ENCODE measurements at places on chromosomes 1 and 21. TPM values are rescaled to one million over a fixed set of nuclear protein-coding genes. Genes with fewer than 3 reads are reported as not detected.

RPS6KC1 gene
- total RNA-seq = 5.7 TPM

HCN3 gene
- total RNA-seq = 1.9 TPM

FAAH gene
- 5.3 TPM for total RNA-seq

RXFP4 gene
- total RNA-seq = not detected

DNA sequence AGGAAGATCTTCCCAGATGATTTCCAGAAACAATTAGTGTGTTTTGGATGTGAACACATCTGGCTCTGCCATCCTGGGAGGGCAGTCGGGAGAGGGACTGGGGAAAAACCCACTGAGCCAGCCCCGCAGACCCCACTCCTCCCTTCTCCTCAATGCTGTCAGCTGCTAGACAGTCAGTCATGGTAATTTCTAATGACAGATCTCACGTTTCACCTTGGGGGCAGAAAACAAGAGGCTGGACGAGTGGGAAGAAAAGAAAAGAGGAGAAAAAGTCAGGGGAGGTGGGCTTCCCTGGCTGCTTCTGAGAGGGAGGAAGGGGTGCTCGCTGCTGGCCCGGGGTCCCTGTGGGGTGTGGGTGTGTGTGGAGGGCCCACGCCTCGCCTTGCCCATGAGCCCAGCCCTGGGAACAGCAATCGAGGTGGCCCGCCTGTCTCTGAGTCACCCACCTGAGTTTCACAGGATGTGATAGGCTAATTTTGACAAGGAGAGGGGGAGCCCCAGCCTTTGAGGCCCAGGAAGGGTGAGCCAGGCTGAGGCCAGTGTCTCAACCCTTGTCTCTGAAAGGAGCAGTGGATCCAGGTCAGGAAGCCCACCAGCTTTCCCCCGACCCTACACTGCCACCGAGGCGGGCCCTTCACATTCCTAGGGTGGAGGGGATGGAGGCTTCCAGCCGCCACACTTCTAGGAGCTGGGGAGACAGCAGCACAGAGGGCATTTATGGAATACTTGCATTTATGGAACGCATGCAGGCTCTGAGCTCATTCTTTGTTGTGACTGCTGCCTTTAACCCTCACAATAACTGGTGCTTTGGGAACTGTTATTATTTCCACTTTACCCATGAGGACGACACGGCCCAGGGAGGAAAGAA is 49.1 kb upstream of the IFNLR1 start:
- peak; percentile 82 for DNase-seq

DNA sequence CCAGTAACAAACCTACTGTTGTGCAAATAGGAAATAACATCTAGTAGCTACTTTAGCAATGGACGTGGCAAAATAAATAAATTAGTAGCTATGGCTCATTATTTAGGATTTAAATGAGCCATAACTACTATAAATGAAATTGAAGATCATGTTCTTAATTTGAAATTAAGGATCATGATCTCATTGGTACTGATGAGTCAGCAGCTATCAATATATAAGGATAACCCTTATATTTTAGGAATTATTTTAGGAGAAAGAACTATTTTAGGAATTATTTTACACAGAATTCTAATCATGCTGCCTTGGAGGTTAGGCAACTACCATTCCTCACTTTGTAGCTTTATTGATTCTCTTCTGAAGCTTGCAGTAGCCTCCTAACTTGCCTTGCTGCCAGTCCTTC is 24.0 kb downstream of the DR1 start:
- DNase-seq = no peak

GRCh38 chr1:13549521-13549920 is 34.1 kb upstream of the PDPN start:
- no peak for DNase-seq

- no peak for DNase-seq
Measured at GRCh38 chr1:247402120-247402675, 13.8 kb upstream of the NLRP3 start.

DNA sequence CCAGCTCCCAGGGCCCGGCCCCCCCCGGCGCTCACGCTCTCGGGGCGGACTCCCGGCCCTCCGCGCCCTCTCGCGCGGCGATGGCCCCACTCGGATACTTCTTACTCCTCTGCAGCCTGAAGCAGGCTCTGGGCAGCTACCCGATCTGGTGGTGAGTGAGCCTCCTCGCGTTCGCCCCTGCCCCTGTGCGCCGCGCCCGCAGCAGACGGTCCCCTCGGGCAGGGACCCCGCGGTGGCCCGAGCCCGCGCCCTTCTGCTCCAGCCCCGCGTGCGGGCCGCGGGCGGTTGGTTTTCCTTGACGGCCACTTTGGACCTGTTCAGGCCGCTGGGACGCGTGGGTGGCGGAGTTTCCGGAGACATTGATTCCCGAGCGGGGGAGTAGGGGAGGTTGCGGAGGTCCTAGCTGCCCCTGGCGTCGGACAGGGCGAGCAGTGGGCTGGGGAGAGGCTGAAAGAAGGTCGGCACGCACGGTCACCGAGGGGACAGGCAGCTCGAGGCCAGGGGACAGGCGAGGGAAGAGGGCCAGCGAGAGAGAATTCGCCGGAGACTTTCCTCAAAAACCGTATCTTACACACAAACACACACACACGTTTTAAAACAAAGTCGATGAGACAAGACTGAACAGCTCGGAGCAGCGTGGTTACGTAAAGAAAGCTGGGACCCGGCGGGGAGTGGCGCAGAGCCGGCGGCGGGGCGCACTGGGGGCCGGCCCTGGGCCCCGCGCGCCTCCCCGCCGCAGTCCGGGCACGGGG is 427 bp downstream of the WNT3A start:
- no peak for DNase-seq

- no peak for DNase-seq
Measured at GRCh38 chr1:152901631-152902030, 6.7 kb upstream of the IVL start.

- DNase-seq = no peak
Measured at GRCh38 chr1:36576551-36577110, 93.9 kb upstream of the CSF3R start.

DNA sequence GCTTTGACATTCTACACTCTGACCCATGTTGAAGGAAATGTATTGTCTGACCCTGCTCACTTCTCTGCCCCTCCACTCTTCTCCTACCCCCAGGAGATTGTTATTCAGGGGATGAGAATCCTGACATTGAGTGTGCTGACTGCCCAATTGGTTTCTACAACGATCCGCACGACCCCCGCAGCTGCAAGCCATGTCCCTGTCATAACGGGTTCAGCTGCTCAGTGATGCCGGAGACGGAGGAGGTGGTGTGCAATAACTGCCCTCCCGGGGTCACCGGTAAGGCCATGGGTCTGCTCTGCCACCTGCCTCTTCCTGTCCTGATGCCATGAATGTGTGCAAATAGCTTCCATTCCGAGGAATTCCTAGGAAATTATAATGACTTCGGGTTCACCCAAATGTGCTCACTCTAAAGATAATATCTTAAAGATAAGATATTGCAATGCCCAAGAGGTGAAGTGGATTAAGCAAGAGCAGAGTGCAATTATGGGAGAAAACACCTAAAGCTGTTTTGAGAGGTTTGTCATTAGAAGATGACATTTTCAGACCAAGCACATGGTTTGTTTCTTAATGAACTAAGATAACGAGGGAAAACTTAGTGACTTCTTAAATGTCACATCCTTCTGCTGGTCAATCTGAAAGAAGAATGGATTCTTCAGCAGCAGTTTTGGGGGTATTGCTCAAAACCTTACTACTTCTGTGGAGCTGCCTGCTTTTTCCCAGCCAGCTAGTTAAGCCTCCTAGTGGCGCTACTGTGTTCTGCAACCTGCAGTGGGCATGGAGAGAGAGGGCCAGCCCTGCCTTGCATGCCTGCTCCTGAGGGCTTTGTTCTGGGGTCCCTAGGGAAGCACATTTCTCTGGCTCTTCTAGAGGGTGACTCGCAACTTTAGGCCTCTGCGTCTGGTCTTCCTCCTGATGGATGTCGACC is 41.6 kb downstream of the LAMC2 start:
- DNase-seq = peak; percentile 66

Data from activated CD4-positive, alpha-beta T cell treated with anti-CD3 and anti-CD28 coated beads for 36 hours (primary cell).